Endodermal cell (in vitro differentiated cells): ENCODE measurements at places on chromosomes 6 and 20.

DNA sequence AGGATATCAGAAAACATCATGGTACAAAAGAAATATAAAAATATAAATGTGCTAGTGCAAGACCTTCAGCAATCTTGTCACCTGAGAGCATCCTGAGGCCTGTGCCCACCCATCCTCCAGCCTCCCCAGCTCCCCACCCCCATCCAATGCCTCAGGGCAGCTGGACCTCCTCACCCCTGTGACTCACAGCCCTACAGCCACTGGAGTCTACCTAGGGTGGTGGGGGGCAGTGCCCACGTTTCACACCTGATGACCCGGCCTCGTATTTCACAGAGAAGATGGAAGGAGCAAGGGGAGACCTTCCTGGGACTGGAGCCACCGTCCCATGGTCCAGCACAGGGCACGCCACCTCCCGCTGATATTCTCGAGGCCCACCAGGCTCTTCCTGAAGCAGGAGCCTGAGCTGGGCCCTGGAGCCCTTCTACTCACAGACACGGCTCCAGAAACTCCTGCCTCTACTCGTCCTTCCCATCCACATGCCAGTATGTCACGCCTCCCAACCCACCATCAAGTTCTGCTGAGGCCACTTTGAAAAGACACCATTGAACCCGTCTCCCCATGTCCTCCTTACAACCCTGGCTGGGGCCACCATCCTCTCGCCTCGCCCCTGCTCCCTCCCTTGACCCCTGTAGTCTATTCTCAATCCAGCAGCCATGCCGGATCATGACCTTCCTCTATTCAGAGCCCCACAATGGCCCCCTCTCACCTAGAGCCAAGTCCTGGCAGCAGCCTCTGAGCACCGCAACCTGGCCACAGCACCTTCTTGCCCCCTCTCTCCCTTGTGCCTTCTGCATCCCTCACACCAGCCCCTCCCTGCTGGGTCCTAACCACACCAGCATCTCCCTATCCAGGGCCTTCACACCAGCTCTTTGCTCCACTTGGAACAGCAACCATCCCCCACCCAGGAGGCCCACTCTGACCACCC is 13.3 kb downstream of the APMAP start:
- peak; percentile 7 for DNase-seq

GRCh38 chr6:169996378-169997051 is 245.1 kb downstream of the ERMARD start:
- DNase-seq = no peak

DNA sequence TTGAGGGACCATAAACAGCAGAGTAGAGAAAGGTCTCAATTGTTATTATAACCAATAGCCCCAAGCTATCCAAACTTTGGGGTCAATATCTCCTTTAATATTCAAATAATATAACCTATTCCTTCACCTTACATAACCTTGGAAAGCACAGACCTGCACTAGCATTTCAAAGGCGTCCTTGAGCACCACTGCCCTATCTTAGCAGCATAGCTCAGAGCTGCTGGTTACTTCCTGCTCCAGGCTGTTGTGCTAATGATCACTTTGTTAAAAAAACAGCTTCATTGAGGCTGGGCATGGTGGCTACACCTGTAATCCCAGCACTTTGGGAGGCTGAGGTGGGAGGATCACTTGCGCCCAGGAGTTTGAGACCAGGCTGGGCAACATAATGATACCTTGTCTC is 10.5 kb downstream of the SLC35D3 start:
- no peak for DNase-seq

- peak; percentile 13 for DNase-seq
Observed at GRCh38 chr6:169883316-169883715, 131.9 kb downstream of the ERMARD start.

DNA sequence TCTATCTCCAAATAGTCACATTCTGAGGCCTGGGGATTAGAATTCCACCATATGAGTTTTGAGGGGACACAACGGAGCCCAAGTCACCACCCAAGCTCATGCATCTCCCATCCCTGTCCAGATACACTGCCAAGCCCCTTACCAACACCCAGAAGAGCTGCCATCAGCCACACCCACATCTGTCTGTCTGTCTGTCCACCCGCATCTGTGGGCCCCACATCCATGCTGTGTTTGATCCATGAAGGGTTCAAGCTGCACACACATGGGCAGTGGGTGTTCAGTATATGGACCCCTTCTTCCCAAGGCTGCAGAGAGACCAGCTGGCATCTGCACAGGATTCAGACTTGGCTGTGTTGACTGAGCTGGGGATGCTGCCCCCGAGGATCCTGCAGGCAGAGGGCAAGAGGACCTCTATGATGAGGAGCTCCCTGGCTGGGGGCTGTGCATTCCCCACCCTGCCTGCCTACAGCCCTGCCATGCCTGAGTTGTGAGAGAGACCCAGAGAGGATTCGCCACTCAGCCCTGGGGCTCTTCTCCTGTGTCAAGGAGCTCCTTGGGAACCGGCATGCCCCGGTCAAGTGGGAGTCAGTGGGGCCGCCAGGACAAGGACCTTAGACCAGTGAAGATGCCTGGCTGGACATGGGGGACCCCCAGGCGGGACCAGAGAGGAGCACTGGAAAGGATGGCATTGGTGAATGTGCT is 206.4 kb downstream of the SYNDIG1 start:
- DNase-seq = no peak

GRCh38 chr6:74879976-74880375 is 325.9 kb downstream of the COL12A1 start:
- no peak for DNase-seq

- DNase-seq = no peak
Observed at GRCh38 chr6:111951497-111952085, 78.3 kb upstream of the FYN start.

DNA sequence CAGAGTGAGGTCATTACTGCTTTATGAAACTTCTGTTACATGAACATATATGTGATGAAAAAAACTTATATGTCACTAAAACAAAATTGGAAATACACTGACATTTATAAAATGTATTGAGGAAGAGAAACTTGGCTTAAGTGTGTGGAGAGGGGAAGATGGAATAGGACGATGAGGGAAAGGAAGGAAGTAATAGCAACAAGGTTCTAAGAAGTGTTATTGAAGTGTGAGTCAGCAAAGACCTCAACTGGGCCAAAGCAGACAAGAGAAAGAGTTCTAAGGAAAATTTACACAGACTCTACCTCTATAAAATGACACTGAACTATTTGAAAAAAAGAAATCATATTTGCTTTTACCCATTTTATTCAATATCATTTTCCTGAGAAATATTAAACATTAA is 38.3 kb downstream of the SNX3 start:
- no peak for DNase-seq

DNA sequence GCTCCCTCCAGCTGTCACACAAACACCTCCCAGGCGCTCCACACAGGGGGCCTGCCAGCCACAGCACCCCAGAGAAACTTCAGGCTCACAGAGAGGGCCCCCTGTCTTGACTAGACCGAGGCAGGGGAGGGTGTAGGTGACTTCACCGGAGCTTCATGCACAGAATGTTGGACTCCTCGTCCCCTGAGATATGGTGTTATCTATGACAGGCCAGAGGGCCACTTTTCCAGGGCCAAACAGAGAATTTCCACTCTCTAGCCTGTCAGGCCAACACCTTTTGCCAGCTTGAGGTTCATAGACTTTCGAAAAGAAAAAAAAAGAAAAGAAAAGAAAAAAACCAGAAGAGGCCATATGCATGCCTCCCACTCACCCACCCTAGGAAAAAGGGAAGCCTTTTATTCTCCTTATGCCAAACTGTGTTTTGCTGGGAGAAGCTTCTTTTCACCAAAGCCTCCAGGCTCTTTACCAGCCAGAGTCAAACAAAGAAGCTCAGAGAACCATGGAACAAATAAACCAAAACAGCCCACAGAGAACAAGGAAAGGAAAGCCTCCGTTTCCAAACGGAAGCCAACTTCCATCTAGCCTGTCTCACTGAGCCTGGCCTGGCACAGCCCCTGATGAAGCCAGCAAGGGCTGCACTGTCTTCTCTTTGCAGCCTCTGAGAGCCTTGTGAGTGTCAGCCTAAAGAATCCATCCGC is 313.2 kb upstream of the JARID2 start:
- DNase-seq = no peak

- DNase-seq = no peak
Observed at GRCh38 chr6:29336269-29336668, 32.4 kb downstream of the OR5V1 start.

- no peak for DNase-seq
Observed at GRCh38 chr20:23032056-23032749, 2.9 kb upstream of the SSTR4 start.
